ENCODE measurements at places on chromosomes 11 and 22.

DNA sequence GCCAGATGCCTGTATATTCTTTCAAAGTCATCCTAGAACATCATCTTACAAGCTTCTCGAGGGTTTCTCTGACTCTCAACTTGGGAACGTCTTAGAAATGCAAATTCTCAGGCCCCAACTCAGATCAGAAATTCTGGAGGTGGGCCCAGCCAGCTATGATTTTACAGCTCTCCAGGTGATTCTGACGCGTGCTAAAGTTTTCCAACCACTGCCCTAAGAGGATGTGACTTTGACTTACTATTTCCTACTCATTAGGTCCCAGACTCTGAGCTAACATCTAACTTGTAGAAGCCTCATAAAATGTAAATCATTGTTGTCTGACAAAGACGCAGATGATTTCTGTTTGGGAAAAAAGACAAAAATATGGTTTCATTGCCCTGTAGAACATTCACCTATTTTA, 61.1 kb downstream of the IRAG1 start:
- no peak for DNase-seq

DNA sequence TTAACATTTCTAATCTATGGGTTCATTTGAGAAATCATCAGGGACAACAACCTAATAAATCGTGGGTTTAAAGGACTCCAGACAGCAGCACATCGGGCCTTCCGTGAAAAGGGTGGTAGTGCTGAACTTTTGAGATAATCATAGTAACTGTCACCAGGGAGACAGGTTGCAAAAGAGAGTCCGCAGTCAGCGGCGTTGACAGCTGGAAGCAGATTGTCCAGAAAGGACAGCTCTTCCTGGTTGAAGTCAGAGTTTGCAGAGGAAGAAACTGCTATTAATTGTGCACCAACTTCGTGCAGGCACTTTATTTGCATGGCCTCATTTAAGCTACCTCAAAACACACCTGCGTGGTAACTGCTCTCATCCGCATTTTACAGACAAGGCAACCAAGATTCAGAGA, 20.5 kb upstream of the ISX start:
- DNase-seq = no peak

DNA sequence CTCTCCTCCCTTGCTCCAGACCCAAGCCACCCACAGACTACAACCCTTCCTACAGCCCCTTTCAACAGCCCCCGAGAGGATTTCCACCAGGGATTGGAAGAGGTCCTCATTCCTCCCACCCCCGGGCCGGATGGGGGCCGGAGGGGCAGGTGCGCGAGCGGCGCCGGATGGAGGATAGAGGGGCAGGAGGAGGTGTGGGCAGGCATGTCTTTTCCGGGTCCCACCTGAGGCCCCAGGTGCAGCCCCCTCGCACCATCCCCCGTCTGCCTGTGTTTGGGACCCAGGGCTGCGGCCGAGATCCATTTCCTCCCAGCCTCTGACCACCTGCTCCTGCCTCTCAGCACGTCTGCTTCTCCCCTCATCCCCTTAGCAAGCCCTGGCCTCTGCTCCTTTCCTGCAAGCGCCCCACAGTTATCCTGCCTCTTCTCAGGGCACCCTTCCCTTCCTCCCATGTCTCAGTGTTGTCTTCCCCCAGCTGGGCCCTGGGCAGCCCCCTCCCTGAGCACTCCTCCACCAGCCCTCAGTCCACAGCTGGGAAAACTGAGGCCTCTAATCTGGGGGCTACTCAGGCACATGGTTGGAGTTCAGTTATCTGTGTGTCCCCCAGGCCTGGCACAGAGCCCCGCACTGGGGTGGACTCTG, 19.3 kb upstream of the CBX7 start:
- DNase-seq = no peak

GRCh38 chr22:27799827-27800249, 1.7 kb downstream of the MN1 start:
- DNase-seq = no peak

- no peak for DNase-seq
These were observed 77.2 kb downstream of the RDX start for GRCh38 chr11:110219006-110219785.

- DNase-seq = no peak
These were observed 29.1 kb downstream of the LRFN4 start for GRCh38 chr11:66885950-66886440.

GRCh38 chr11:92703449-92703830, 266.0 kb upstream of the MTNR1B start:
- DNase-seq = no peak

- DNase-seq = no peak
These were observed 150.9 kb downstream of the CACNA1I start for GRCh38 chr22:39721206-39722031.

GRCh38 chr11:128501632-128502549, 85.5 kb downstream of the ETS1 start:
- no peak for DNase-seq

GRCh38 chr22:36610056-36610455, 81.1 kb upstream of the EIF3D start:
- DNase-seq = no peak

DNA sequence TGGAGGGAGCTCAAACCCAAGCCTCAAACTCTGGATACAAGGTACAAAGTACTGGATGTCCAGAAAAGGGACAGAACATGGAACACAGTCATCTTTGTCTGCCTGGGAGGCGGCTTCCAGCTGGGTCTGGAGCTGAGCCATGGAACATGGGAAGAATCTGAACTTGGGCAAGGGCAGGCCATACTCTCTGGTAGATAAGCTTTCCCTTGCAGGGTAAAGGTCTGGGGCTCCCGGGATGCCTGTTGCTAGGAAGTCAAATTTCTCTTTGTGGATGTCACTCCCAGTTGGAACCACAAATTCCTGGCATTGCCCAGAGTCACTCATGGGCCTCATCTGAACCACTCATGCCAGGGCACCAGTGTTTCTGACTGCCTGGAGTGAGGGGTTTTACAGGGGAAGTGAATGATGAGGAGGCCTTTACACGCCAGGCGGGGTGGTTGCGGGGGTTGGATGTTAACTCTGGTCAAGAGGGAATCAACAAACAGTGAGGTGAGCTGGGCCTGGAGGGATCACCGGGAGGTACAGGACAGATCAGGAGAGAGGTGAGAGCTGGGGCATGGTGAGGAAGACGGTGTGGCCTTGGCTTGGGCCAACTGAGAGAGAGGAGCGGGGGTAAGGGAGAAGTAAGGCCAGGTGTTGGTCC, 5.7 kb downstream of the FTH1 start:
- no peak for DNase-seq

GRCh38 chr11:132792341-132793140, 739.8 kb downstream of the OPCML start:
- DNase-seq = no peak

DNA sequence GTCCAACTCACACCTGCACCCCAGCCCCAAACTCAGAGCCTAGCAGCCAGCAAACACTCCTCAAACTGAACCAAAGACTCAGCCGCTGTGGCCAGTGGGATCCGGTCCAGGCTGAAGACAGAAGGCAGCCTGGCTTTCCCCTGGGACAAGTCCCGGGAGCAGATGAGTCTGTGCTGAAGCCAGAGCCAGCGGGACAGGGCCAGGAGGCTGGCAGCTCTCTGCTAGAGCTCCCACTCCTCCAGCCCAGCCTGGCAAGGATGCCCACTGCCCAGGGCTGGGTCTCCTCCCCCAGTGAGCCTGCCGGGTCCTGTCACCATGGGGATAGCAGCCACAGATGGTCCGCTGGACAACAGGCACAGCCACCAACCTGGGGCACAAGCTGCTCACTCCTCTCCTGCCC, 42.9 kb upstream of the PRR5 start:
- no peak for DNase-seq

DNA sequence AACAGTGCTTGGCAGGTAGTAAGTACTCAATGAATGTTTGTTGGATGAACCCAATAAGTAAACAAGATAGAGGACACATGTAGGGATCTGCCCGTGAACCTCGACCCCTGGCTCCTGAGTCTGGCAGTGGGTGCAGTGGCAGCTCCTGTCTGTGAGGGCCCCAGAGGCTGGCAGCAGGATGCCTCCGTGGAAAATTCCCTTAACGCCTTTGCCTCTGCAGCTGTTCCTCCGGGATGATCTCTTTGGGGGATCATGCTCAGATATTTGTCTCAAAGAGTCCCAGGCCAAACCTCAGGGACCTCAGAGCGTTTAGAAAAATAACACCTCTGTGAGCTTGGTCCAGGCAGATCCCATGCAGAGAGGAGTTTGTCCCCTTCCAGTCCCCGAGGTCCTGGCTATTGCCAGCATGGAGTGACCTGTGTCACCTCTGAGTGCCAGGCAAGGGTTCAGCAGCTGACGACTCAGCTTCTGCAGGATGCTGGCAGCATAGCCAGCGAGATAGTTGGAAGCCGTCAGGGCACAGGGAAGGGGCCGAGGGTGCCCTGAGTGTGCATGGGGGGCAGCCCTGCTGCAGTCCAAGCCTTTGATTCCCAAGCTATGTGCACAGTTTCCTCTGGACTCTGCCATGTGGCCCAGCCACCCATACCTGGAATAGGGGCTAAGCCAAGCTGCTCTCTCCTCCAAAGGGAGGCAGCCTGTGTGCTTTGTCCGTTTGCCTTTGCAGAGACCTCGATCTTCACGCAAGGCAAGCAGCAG, 613 bp upstream of the MCHR1 start:
- no peak for DNase-seq

GRCh38 chr11:133893381-133893780, 48.1 kb upstream of the SPATA19 start:
- no peak for DNase-seq

DNA sequence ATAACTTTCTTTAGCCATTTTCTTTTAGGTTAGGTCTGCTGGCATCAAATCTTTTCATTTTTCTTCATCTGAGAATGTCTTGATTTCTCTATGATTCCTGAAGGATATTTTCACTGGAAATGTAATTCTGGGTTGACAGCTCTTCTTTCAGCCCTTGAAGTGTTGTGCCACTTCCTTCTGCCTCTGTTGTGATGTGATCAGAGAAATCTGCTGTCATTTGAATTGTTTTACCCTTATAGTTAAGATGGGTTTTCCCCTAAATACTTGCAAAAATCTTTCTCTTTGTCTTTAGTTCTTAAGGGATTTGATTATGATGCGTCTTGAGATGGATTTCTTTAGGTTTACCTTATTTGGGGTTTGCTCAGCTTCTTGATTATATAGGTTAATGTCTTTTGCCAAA, 23.0 kb downstream of the USP47 start:
- no peak for DNase-seq

GRCh38 chr22:30422481-30423300, 2.9 kb upstream of the MTFP1 start:
- no peak for DNase-seq

GRCh38 chr11:2783536-2784082, 83.8 kb upstream of the KCNQ1OT1 start:
- no peak for DNase-seq

GRCh38 chr11:129457321-129457720, 81.7 kb downstream of the BARX2 start:
- DNase-seq = no peak

DNA sequence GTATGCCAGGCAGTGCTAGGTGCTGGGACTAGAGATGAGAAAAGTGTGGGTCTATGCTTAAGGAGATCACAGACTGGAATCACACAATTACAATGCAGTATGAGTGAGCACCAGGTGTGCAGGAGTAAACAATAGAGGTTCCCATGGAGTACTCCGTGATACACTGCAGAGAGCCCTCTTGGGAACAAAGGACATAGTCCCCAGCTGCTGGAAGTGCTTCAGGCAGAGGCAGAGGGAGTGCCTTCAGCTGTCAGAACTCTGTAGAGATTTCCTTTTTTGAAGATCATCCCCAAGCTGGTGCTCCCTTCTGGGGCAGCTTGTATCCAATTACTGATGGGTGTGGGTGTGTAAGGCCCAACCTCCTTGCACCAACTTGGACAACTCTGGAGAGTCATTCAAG, 143.5 kb upstream of the PLET1 start:
- DNase-seq = no peak

DNA sequence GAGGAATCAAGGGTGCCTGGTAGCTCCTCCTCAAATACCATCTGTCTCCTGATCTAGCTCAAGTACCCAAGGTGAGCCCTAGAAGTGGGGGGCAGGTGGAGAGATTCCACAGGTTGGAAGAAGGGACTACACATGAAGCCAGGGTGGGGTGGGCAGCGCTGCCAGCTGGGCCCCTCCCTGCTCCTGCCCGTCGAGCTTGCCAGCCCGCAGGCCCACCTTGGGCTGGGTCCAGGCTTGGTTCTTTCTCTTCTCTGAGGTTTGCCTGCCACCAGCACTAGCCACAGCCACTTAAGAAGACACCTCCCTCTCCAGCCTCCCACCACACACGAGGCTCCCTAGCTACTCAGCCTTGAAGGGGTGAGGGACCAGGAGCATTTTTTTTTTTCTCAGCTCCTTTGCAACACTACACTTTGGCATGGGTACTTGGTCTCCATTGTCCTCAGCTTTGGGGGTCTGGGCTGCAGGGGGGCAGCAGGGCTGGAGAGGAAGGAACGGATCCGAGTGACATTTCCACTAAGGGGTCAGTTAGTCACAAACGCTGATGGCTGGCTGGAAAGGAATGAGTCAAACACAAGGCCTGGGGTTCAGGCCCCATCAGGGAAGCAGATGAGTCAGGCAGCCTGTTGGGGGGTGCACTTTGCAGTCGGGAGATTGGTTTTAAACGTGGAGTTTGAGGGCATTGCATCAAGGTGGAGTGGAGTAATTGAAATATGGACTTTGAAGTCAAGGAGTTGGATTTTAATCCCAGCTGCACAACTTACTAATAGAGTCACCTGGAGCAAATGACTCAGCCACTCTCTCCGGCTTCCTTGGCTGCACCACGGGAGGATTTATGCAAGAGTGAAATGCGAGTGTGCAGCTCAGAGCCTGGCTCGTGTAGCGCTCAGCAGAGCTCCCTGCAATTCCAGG, 7.4 kb upstream of the NPTXR start:
- DNase-seq = no peak

DNA sequence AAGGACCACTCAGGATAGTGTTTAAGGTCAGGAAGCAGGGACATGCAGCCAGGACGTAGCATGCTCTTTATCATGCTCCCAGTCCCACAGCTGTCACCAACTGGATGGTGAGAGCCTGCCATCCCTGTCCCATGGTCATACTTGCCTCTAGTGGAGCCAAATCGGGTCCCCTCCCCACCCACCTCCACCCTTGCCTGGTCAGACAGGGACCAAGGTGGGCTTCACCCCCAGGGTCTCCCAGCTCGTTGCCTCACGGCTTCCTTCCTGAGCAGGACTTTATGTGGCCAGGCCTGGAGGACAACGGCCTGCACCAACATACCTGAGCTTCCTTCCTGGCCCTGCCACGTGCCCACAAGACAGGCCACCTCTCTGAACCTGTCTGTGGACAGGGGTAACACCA, 19.8 kb downstream of the A4GALT start:
- no peak for DNase-seq

DNA sequence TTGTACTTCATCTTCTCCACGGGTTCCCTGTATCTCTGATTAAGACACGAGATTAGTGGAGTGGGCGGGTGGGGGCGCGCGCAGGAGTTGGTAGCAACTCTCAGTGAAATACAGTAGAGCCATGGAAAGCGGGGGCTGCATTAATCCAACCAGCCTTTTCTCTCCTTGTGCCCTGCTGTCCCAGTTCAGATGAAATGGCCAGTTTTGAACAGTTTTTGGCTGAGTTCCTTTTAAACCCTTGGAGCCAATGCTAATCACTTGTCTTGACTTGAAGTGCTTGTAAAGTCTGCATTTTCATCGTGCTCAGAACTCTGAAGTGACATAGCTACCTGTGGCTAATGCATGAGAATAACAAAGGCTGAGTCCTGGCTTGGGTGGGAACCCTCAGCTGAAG, 734 bp upstream of the TMEM123 start:
- DNase-seq = no peak

GRCh38 chr11:68262544-68262827, 9.3 kb downstream of the C11orf24 start:
- DNase-seq = no peak

GRCh38 chr22:48942698-48943566, 884.7 kb downstream of the BRD1 start:
- DNase-seq = no peak
